ENCODE measurements at places on chromosomes 5 and 9.

DNA sequence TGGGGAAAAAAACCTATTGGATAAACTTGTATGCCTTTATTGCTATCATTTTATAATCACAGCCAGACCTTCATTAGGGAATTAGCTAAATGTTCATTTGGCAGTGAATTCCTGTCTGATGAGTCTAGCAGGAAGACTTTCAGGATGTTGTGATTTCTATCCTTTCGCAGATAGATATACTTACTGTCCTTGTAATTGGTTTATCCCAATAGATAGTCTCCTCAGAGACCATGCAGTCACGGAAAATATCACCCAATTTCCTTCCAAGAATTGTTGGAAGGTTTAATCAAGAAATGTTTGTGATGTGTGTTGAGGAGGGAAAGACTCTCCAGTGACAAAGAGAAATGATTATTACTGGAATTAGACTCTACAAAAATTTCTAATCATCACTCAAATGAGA is 1937.9 kb upstream of the WWC1 start:
- no peak for DNase-seq

GRCh38 chr5:168014433-168015123 is 276.9 kb upstream of the WWC1 start:
- no peak for DNase-seq

- DNase-seq = no peak
These were observed 266.2 kb downstream of the ARHGAP26 start for GRCh38 chr5:143036146-143036927.

GRCh38 chr9:120875643-120875953 is 1.4 kb downstream of the PHF19 start:
- no peak for DNase-seq

GRCh38 chr9:87108661-87109060 is 161.4 kb upstream of the GAS1 start:
- DNase-seq = no peak

DNA sequence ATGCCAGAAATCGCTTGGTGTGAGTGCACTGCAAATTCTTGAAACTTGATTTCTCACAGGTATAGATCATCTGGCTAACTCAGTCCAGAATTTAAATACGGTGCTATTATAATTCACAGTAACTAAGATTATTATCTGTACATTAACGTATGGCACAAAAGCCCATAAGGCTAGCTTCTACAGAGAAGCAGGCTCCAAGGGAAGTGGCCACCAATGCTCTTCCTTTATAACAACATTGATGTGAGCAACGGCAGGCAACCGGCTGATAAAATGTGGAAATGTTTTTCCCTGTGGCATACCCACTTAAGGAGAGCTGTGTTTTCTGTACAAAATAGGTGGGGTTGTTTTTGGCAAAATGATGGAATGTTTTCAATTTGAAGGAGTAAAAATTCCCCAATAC is 35.7 kb downstream of the SEMA4D start:
- no peak for DNase-seq
